ENCODE measurements at places on chromosomes 11 and 22.

- DNase-seq = no peak
Measured at GRCh38 chr11:10667521-10667885, 26.1 kb downstream of the IRAG1 start.

DNA sequence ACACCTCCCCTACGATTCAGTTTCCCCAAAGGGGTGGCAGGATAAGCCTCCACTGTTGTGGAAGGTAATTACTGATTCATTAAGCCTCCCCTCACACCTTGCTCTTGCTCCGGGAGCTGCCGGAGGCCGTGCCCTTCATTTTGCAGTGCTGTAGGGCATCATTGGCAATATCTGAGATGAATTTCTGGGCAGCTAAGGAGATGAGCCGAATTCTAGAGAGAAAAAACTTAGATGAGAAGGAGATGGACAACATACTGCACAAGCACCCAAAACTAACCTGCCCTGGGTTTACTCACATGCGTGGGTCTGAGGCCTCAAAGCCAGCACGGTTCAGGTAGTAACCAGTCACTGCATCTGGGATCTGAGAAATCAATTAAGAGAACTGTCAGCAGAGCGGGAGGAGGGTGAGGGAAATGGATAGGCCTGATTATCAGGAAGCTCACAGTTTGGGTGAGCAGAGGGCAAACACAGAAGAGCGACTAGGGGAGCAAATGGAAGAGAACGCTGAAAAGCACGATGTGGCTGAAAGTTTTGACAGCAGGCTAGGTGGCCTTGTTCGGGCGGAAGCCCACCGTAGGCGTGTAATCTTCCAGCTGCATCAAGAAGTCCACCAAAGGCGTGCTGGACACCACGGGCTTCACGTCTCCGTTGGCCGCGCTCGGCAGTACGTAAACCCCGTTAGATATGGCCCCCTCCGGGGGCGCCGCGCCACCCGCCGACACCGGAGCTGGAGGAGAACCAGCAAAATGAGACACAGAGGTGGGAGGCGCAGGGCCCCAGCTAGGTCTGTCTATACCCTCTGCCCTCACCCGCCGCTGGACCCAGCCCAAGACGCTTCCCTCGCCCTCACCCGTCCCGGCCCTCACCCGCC lies 689 bp downstream of the TAF10 start:
- DNase-seq = no peak

- no peak for DNase-seq
Measured at GRCh38 chr22:48494256-48494967, 1333.3 kb downstream of the BRD1 start.

GRCh38 chr22:46335201-46336118 lies at the start of gene TRMU:
TRMU (plus strand) TSS chr22:46335714; CDS start chr22:46335765, 51 bp downstream.
- DNase-seq = peak; percentile 92

GRCh38 chr11:131874070-131874469 lies 503.7 kb downstream of the NTM start:
- DNase-seq = peak; percentile 55

GRCh38 chr22:47279746-47280145 lies 517.3 kb downstream of the TBC1D22A start:
- DNase-seq = no peak

Data from eye (tissue), 1 donor.